Stimulated activated CD8-positive, alpha-beta memory T cell treated with anti-CD3 and anti-CD28 coated beads, Interleukin-4, amount 100 ng/mL, for 4 hours (primary cell): ENCODE measurements at places on chromosomes 7 and 10.

DNA sequence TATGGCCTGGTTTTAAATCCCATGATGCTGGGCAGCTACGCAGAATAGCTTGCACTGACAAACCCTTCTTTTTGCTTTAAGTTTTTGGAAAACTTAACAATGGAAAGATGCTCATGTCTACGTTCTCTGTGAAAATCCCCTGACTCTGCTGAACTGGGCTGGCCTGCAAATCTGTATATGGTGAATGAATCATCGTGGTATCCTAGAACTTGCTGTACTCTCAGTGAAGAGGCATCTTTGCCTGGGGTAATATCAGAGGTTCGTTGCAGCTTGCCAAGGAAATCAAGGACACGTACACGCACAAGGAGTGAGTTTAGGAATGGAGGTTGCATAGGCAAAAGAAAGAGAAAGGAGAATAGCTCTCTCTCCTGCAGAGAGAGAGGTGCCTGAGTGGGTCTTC, 382.0 kb upstream of the ADARB2 start:
- no peak for DNase-seq

GRCh38 chr7:17368856-17369524, 70.5 kb downstream of the AHR start:
- no peak for DNase-seq

DNA sequence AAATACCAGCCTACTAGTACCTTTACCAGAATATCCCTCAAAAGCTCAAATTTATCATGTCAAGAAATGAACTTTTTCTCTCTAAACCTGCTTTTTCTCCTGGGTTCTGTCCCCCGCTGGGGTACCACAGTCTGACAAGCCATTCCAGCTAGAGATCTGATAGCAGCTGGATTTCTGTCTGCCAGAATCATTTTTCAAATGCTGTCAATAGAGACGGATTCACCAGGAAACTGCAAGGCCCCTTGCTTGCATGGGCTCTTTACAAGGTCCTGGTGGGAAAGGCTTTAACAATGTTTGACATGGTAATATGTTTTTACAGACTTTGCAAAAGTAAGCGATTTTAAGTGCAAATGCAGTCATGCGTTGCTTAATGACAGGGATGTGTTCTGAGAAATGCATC, 4.9 kb upstream of the ANXA11 start:
- DNase-seq: no peak

DNA sequence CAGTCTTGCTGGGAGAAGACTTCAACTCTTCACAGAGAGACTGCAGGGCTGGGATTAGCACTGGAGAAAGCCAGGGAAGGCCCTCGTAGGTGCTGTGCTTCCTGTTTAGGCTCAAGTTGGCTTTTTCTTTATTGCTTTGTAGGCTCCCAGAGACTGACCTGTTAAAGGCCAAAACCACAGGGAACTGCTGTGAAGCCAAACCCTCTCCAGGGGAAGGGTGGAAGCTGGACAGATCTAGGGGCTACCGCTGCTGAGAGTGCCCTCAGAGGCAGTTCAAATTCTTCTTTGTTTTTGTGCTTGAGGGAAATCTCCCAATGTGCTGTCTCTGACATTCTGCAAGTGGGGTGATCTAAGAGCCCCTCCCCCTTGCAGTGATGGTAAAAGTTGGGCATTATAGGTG, 198.4 kb downstream of the CNTNAP2 start:
- no peak for DNase-seq

DNA sequence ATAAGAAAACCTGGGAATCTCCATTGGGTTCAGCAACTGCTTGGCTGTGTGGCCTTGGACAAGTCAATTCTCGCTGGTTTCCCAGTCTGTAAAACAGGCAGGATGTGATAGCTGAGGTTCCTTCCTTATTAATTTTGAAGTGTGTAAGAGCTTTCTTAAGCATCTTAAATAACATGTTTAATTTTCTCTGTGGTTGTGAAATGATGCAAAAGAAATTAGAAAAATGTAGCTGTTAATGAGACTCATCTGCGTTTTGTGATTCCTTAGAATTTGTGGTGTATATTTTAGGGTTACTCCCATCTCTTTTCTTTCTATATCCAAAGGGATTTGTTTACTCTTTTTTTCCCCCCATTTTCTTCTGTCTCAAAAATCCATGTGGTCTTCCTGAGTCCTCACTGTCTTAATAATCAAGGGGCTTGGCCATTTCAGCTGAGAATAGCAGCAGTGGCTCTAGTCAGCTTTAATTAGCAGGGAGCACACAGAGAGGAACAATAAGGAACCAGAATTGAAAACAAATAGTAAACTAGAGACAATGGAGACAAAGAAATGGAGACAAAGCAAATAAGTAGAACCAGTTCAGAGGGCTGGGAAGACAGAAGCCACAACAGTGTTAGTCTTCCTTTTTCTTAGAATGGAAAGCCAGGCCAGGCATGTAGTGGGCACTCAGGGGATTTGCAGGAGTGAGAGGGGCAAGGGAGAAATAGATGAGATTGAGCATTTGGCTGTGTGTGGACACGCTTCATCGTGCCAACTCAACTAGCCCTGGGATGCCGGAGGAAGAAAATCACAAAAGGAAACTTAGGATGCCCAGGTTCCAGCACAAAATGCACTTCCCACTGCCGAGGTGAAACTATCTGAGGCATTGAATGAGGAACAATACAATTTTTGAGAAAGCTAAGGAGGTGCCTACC, 93.9 kb downstream of the CHN2 start:
- no peak for DNase-seq
